NCI-H1694 (cell line): ENCODE measurements at places on chromosomes 3 and 15.

DNA sequence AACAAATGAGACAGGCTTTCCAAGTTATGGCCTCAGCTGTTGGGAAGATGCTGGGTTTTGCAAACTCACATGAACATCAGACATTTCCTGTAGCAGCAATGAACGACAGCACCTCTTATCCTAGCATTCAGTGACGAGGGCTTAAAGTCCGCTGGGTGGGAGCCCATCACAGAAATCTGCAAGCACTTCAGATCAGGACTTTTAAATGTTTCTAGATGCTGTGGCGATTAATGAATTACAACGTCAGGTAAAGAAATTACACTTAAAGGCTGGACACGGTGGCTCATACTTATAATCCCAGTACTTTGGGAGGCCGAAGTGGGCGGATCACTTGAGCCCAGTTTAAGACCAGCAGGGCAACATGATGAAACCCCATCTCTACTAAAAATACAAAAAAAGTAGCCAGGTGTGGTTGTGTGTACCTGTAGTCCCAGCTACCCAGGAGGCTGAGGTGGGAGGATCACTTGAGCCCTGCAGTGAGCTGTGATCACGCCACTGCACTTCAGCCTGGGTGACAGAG, 3.9 kb downstream of the AEN start:
- no peak for DNase-seq

GRCh38 chr15:99435113-99435695, 130.6 kb upstream of the MEF2A start:
- no peak for DNase-seq

GRCh38 chr15:39616731-39617455, 36.0 kb downstream of the THBS1 start:
- no peak for DNase-seq

DNA sequence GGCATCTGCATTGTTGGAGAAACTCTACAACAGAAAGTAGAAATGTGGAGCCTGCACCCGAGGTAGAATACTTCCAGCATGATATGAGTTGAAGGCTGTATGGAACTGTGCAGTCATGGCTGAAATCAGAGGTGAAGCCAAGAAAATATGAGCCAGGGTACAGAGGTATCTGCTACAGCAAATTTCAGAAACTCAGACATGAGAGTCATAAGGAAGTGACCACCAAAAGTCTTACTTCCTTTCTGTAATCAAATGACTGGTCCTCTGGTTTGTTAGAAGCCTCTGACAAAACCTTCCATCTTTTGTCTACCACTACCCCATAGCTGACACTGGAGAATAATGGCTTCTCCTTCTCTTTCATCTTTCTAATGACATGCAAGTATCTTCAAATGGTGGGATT, 159.4 kb downstream of the TMEM108 start:
- no peak for DNase-seq

DNA sequence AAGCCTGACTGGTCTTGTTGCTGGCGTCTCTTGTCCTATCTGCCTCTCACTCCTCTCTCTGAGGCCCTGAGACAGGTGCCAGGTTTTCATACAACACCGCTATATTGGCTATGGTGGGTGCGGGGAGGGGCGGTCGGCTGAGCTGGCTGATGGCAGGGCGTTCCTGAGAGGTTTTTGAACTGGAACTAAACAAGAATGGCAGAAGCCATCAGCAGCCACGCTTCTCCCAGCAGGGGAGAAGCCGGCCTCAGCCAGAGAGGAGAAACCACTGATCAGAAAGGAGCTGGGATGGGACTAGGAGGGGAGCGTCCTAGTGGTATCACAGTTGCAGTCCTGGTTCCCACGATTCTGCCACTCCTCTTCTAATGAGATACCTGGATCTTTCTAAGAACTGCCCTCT, 89.9 kb upstream of the PRR23E start:
- DNase-seq, result peak; percentile 57

- DNase-seq, result no peak
Observed at GRCh38 chr3:29307295-29307694, 26.4 kb downstream of the RBMS3 start.

GRCh38 chr3:127887321-127887720, 27.7 kb upstream of the KBTBD12 start:
- DNase-seq, result no peak

- no peak for DNase-seq
Observed at GRCh38 chr3:178103140-178103539, 433.1 kb upstream of the KCNMB2 start.

DNA sequence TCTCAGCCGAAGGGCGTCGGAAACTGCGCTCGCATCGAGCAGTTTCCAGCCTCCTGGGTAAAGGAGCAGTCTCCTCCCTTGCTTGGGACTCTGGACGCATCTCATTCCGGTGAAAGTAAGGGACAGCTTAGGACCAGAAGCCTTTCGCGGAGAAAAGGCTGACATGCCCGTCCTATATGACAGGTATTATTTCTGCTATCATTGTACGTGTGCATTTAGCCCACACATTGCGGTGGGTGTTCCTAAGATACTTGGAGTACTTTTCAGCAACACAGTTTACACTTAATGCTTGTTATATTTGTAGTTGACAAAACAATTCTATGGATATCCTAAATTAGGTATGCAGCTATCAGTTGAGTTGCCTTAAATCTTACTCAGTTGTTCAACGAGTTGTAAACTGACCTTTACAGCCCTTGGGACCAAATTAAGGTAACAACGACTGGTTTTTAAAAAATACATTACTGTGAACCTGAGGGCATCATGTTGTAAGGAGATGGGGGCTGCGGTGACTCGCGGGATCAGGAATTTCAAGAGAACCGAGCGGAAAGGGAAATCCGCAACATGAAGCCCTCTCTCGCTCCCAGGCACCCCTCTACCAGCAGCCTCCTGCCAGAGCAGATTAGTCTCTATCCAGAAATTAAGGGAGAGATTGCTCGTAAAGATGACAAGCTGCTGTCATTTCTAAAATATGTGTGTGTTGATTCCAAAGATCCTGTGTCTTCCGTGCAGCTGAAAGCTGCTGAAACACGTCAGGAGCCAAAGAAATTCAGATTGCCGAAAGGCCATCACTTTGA, 632 bp upstream of the COPS2 start:
- no peak for DNase-seq

DNA sequence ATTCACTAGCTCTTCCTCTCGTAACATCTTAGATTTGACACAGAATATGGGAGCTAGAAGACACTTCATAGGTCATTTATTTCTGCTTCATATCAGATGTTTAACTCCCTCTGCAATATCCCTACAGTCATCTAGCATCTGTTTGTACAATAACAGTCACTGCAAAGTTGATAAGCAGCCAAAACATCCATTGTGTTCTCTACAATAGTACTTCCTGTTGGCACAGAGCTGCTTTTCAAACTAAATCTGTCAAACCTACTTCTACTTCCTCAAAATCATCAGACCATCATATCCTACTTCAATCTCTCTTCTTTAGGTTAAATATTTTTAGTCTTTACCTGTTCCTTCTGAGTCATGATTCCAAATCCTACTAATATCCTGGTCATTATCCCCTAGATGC, 233.2 kb downstream of the FGF12 start:
- DNase-seq, result no peak

DNA sequence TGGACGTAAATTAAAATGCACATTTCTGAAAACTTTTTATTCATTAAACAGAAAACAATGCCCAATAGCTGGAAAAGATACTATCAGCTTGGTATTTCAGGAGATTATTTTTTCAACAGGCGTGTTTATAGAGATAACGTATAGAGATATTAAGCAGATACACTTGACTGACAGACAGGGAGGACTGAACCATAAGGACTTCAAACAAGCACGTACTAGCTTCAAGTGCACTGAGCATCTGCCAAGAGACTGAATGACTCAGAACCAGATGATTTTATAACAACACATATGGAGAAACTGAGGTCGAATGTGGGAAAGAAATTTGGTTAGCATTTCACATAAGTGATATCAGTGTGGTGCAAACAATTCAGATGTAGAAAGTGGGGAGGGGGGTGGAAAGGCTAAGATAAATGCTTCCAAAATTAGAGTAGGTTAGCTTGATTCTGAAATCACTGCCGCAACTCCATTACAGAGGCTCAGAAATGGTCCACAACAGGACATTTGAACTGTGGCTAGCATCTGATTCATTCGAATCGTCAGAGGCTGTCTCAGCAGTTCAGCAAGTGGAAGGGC, 103.5 kb downstream of the SEMA6D start:
- DNase-seq, result peak; percentile 39

DNA sequence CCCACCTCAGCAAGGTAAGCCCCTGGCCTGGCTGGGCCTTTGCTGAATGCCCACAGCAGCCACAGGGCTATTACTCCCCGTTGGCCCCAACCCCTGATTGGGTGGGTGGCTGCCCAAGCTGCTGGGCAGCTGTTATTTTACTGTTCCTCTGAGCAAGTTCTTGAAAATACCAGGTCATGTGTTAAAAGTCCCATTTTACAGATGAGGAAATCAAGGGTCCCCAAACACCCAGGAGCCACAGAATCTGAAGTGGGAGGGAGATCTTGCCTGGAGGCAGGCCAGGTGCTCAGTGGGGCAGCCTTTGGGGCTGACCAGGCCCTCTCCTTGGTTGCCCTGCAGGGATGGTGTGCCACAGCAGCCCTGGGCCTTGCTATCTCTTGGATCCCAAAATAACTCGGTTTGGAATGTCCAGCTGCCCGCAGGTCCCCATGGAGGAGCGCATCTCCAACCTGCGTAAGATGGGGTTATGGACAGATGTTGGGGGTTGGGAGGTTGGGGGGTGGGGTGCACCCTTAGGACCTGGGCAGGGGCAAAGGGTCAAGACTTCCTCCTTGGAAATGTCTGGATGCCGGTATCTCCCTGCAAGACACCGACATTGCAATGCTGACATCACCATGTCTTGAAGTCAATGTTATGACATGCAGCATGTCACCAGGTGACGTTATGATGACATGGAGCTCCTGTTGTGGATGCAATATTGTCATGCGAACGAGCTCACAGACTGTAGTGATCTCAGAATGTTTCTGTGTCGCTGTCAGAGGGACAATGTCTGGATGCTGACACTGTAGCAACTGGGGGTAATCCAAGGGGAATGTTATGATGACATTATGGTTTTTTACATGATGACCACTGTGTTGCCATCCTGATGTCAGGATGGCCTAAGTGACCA, 13.3 kb upstream of the CSPG4 start:
- no peak for DNase-seq

DNA sequence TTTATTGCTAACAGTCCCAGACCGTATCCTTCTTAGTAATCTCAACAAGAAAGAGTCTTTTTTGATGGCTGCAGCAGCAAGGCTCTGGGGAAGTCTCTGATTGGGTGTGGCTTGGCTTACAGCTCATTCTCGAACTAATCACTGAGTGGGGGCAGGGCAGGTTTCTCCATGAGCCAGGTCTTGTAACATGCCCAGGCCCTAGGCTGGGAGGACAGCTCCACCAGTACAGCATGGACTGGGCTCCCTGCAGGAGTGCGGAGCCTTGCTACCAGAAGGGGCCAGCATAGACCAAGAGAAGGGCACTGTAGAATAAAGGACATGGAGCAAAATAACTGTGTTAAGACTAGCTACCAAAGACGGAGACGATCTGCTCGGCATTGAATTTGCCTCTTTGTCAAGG, 7.2 kb downstream of the CD276 start:
- DNase-seq, result no peak
